ENCODE measurements at places on chromosomes 4 and X.

- DNase-seq: no peak
These were observed 18.2 kb downstream of the SH3RF1 start for GRCh38 chr4:169252339-169253112.

DNA sequence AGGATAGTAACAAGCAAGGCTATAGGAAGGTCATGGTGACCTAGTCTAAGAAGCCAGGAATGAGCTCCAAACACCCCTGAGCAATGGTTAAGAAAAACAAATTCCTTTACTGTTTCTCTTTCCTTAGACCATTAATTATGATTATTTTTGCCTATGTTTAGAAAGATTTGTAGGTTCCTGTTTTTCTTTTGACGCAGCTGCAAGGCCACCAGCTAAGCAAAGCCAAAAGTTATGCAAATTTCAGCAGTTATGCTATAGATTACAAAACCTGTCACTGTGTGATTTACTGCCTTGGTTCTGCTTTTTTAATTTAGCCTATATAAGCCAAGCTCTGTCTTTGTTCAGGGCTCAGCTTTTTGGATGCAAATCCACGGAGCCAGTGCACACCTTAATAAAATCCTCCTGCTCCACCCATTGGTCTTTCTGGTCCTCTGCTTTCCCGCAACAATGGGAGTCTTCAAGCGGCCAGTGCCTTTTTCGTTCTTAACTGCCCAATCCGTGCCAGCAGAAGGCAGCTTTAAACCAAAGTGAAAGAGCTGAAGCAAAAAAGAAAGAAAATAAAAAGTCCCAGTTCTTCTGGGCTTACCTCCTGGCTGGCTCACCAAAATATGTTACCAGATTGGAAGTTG, 1.4 kb upstream of the CEP135 start:
- no peak for DNase-seq

GRCh38 chr4:1859389-1859753, 3.4 kb upstream of the LETM1 start:
- DNase-seq: no peak

GRCh38 chr4:134251322-134251721, 49.7 kb upstream of the PABPC4L start:
- DNase-seq: no peak

DNA sequence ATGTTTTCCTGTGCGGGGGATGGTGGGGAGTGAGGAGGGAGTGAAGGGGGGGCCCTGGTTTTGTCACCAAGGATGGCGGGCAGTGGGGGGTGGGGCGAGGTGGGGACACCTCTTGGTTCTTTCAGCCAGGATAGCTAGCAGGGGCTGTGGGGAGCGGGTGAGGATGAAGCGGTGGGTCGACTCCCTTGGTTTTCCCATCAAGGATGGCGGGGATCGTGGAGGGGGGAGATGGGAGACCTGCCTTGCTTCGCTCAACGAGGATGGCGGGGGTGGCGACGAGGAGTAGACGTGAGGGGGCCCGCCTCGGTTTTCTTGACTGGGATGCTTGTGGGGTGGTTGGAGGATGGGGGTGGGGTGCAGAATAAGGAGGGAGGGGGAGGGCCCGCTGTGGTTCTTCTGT, 643 bp downstream of the FHL1 start:
- no peak for DNase-seq

DNA sequence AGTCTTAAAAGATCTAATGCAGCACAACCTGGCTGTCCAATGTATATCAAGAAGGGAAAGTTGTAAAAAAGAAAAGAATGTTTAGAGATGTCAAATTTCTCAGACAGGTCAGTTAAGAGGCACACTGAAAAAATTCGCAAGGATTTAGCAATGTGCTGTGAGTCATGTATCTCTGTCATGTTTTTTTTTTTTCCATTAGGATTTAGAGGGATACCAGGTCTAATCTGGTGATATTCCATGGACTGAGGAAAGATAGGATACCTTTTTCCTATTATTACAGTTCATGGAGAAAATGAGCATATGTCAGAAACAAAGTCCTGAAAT, 815.4 kb upstream of the PCDH10 start:
- DNase-seq: no peak

- DNase-seq: no peak
These were observed 239.0 kb downstream of the PDGFC start for GRCh38 chr4:156732634-156733033.

GRCh38 chr4:146256328-146256727, 42.0 kb downstream of the REELD1 start:
- no peak for DNase-seq

DNA sequence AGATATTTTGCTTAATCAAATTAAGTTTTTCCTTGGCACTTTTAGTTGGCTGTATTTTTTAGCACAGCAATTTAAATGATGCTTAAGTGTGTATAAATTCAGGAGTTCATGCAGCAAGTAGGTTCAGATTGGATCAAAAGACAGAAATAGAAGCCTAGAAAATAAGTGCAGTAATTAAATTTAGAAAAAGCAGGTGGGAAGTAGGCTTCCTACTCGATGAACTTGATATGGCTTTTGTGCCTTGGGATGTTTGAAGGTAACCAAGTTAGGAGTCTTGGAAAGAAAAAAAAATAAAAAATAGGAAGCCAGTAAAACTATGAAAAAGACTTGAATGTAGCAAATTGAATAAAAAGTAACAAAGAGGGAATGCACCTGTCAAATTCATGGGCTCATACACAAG, 372.3 kb downstream of the SPOCK3 start:
- DNase-seq: no peak

- no peak for DNase-seq
These were observed 19.9 kb upstream of the DUSP9 start for GRCh38 chrX:153626863-153627674.

- DNase-seq: no peak
These were observed 26.2 kb upstream of the TMPRSS11D start for GRCh38 chr4:67909905-67910584.

- DNase-seq: no peak
These were observed 208.9 kb downstream of the SPATA18 start for GRCh38 chr4:52259978-52260377.

DNA sequence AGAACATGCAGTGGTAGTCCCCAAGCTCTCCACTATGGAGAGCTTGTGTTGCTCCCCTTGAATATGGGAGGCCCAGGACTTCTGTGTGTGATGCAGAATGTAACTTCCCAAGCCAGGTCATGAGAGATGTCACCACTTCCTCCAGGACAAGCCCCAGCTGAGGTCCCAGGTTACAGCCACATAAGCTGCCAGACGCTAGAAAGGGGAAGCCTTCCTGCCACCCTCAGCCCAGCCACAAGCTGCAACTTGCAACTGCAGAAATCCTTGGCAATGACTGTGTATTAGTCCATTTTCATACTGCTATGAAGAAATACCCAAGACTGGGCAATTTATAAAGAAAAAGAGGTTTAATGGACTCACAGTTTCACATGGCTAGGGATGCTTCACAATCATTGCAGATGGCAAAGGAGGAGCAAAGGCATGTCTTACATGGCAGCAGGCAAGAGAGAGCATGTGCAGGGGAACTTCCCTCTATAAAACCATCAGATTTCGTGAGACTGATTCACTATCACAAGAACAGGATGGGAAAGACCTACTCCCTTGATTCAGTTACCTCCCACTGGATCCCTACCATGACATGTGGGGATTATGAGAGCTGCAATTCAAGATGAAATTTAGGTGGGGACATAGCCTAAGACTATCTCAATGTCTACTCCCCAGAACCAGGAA, 91.5 kb upstream of the DHX15 start:
- DNase-seq: no peak

DNA sequence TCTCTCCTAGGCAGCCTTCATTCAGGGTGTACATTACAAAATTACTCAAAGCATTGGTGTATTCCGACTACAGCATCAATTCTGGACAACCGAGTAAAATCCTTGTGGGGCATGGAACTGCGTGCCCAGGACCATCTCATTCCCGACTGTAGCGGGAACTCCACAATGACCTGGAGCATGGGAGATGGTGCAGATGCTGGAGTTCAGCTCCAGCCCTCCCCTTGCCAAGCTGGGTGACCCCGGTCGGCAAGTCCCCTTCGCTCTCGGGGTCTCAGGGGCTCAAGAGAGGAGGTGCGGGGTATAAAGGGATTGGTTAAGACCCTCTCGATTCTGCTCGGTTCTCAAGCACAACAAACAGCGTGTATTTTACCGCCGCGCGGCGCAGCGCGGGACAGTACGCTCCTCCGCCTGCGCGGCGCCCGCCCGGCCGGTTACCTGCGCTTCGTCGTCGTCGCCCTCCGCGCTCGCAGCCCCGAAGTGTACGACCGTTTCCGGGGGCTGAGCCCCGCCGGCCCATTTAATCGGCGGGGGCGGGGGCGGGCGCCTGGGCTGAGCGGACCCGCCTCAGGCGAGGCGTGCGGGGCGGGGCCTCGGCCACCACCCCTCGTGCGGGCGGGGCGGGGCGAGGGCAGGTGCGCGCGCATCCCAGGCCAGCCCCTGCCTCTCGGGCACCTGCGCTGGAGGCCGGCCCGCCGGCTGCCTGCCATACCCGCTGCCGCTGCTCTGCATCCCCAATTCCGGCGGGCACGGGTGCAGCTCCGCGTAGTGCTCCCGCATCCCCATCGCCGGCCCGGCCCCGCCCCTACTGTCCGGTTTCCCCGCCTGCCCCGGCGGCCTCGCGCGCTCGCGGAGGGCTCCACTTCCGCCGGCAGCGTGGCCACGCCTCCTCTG, at the start of gene G6PD:
Gene G6PD, minus strand, starts transcription at position 493 of the 891 bp plus-strand sequence. CDS start 691 bp downstream, outside the sequence.
- peak; percentile 34 for DNase-seq

Data from stimulated activated CD8-positive, alpha-beta memory T cell treated with anti-CD3 and anti-CD28 coated beads, Interleukin-4, amount 100 ng/mL, for 1 hour (primary cell).